Activated T-cell treated with anti-CD3 and anti-CD28 coated beads, Interleukin-2, amount 50 U/mL, for 1 hour (primary cell): ENCODE measurements at places on chromosomes 16 and 17.

GRCh38 chr17:75319904-75320691 lies 30.9 kb upstream of the SLC25A19 start:
- DNase-seq: no peak

GRCh38 chr17:81500047-81500446 lies 12.6 kb downstream of the ACTG1 start:
- DNase-seq: no peak

- DNase-seq: peak; percentile 92
These were observed at the start of gene ALDH3A2 for GRCh38 chr17:19648475-19649273. Gene ALDH3A2, plus strand, starts transcription at chr17:19648751. Its CDS starts 221 bp downstream, at chr17:19648972.

- no peak for DNase-seq
These were observed 115.2 kb upstream of the CNTNAP4 start for GRCh38 chr16:76162046-76162445.

DNA sequence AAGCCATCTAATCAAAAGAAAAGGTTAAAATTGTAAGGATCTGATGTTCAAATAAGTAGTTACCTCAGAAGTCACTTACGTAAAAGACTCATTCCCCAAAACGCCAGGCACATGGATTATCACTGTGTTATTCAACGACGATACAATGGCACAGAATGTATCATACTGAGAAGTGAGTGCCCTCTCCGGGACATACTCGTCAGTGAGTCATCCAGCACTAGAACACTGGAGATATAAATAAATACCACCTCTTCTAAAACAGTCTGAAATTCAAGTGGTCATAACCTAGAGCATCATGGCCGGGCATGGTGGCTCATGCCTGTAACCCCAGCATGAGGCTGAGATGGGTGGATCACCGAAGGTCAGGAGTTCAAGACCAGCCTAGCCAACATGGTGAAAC lies 24.9 kb downstream of the USP31 start:
- no peak for DNase-seq

- DNase-seq: no peak
These were observed 2.5 kb downstream of the CIAPIN1 start for GRCh38 chr16:57444711-57445110.

DNA sequence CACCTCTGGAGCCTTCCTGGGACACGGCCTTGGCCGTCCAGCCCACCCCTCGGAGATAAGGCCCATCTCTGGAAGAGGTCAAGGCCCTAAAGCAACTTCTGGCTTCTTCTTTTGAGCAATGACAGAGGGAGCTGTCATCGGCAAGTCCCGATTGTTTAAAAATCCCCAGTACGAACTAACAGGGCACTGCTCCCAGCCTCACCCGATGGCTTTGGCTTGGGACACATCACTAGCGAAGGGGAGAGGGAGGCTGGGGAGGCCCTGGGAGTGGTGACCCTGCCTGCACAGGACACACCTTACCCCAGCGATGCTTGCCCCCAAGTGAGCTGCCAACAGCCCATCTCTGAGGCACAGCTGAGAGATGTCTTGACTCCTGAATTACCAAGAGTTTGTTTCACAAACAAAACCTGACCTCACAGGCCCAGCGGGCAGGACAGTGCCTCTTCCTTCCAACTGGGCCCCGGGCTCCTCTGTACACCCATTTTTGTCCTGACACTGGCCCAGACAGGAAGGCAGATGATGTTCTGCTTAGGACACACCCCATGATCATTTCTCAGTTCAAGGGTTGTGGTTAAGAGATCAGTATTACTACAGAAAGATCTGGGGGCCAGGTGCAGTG lies 4.8 kb downstream of the SYNGR2 start:
- DNase-seq: peak; percentile 32

DNA sequence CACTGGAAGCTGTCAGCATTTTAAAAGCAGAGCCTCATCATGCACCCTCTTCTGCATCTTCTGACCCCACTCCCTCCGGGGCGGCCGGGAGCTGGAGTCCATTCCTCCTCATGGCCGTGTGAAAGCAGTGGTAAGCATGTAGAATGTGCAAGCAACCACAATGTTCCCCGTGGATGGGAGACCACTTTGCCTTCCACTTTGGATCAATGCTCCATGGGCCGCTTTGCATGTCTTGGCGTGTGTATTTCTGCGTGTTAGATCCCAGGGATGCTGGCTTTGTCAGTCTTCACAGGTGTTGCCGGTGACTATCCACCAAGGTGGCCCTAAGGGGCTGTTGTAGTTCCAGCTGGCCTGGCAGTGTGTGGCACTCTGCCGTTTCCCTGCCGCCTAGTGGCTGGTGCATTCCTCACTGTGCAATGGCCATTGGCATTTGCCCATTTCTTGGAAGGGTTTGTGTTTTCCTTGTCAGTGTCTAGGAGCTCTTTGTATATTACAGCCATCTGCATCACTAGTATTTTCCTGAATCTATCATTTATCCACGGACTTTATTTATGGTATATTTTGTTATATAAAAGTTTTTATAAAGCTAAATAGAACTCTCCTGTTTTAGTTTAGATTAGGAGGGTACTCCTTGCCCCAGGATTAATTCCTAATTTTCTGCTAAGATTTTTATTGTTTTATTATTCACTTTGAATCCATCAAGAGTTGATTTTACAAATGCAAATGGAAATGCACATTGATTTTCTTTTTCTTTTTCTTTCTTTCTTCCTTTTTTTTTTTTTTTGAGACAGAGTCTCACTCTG lies 5.8 kb upstream of the ALDH3A1 start:
- no peak for DNase-seq

DNA sequence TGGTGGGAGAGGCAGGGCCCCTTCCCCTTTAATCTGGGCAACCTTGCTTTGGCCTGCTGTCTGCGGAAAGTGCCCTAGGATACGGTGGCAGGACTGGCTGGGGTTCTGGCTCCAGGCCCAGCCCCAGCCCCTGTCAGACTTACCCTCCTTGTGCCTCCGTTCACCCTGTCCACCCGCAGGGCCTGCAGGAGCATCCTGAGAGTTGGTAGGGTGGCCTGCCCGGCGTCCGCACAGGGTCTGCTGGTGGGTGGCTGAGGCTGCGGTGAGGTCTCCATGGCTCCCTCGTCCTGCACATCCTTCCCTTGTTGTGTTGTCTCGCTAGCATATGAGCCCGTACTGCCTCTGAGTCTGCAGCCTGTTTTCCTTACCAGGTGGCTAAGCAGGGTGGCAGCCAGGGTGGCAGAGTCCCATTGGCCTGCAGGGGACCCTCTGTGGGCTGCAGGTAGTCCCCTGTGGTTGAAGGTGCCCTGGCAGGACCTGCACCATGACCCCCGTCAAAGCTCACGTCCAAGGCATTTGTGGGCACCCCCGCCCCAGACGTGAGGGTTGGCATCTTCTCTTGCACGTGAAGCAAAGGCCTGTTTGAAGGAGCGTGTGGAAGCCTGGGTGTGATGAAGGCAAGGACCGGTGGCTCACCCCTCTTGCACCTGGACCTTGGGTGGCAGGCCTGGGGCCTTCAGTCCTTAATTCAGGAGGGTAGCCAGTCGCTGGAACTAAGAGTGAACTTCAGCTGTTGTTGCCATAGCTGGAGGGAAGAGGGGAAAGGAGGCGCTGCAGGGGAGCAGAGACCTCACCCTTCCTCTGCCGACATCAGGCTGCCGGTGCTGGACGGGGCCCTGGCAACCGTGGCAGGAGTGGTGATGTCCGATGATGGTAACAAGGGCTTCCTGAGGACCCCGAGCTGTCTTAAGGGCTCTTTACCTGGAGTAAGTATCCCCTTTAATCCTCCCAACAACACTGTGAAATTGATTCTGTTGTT lies 293.7 kb downstream of the SEC14L1 start:
- no peak for DNase-seq

GRCh38 chr17:44389281-44389680 lies at the start of gene ITGA2B:
Gene ITGA2B, minus strand, starts transcription at chr17:44389649. Its CDS starts 176 bp downstream, at chr17:44389473.
- no peak for DNase-seq

- DNase-seq: no peak
These were observed 199.5 kb upstream of the PMFBP1 start for GRCh38 chr16:72371307-72372086.

- peak; percentile 83 for DNase-seq
These were observed 959 bp upstream of the ANKRD13B start for GRCh38 chr17:29591737-29592608.

GRCh38 chr16:2331931-2332267 lies 8.6 kb downstream of the ABCA3 start:
- DNase-seq: no peak

DNA sequence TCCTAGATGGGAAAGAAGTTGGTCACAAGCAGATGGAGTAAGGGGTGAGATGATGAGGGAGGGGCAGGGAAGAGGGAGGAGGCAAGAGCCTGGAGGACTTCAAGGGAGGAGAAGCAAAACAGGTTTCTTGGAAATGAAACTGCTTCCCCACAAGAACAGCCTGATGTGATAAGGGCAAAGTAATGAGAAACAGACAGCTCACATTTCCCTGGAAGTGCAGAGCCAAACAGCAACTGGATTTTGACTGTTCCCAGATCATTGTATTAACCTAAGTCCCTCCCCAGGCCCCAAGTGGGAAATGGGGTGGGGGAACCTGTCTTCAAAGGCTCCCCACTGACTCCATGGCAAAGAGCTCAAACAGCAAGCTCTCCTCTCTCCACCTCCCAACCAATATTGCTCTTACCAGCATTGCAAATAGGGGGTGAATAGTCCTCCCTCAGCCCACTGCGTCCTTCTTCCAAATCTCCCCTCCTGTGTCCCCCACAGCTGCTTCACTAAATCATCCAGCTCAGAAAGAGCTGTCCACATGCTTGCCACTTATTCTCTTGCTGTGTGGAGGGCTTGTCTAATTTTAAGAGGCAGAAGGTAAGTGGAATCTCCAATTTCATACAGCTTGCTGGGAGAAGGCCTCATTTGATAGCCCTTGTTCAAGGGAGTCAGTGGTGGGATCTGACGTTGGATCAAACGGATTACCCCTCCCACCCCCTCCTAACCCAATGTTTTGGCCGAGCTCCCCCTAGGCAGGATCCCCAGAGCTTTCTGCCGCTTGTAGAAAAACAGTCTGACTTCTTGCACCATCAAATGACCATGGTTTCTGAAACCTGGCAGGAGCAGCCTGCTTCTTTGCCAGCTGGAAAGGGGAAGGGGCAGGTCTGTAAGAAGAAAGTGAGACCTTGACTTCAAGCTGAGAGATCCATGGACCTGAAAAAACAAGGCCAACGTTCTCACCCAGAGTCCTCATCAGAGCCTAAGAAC lies 56.3 kb upstream of the SMIM36 start:
- no peak for DNase-seq

- no peak for DNase-seq
These were observed 14.7 kb downstream of the NXN start for GRCh38 chr17:964876-965275.

DNA sequence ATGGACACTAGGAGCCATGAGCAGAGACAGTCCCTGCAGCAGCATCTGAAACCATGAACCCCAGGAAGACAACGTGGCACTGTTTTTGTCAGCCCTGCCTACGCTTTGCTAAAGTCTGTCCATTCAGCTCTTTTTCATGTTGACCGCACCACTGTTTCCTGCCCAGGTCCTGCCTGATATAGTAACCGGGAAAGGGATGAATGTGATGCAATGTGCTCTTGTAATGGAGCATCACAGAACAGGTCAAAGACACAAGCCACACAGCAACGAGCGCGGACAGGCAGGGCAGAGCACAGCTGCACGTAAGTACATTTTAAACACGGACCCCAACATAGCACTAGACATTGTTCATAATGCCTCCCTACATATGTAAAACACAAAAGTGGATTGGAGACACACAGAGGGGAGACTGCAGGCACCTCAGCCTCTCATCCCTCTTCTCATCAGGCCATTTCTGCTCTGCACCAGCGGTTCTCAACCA lies 16.9 kb upstream of the TNFRSF13B start:
- DNase-seq: no peak

GRCh38 chr17:9179602-9180001 lies 158.3 kb downstream of the NTN1 start:
- no peak for DNase-seq

GRCh38 chr17:51830451-51830850 lies 328.1 kb downstream of the CA10 start:
- no peak for DNase-seq

DNA sequence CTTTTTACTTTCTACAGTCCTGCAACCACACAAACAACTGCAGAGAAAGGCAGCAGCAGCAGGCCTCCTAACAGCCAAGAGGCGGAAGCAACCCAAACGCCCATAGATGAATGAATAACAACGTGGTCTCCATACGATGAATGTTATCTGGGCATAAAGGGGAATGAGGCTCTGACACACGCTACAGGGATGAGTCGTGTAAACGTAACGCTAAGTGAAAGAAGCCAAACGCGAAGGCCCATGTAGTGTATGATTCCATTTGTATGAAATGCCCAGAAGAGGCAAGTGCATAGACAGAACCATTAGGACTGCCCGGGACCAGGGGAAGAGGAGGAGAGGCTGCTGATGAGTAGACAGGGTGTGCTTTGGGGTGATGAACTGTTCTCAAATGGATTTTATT lies 94.8 kb upstream of the DNAH17 start:
- no peak for DNase-seq

DNA sequence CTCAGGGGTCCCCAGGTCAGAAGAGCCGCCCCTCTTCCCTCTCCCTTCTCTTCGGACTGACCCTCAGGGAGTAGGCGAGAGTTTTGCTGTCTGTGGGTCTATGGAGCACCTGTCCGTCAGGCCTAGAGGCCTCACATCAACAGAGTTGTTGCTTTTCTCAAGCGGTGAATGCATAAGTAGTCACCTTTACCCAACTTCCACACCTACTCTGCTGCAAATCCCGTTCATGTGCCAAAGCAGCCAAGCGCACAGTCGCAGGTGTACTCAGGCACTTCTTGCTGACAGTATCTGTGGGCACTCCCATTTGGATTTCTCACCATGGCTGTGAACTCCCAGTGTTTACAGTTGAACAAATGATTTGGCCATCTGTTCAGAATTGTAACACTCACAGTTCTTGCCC lies 4.0 kb upstream of the FA2H start:
- no peak for DNase-seq

- no peak for DNase-seq
These were observed 9.4 kb downstream of the MLKL start for GRCh38 chr16:74691093-74691855.

DNA sequence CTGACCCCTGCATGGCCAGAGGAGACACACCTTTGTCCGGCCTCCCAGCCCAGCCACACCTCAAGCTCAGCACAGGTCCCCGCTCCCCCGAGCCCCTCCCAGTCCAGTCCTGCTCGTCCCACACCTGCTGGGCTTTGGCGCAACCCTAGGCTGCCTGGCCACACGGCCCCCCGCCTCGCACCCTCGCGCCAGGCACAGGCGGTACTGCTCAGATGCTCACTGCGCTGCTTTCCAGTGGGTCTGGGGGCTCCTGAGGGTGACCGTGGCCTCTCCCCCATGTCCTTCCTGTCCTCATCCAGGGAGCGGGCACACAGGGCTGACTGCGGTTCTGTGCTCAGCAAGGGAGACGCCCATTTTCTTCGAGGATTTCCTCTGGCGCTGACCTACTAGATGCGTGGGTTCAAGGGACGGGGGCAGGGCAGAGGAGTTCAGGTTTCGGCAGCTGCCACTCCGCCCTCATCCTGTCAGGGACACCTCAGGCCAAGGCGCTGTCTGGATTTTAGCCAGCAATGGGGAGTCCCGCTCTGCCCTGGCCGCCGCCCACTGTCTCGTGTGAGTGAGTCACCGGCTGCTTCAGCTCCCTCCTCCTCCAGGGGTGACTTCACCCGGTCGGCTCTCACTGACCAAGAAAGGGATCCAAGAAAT lies 118.0 kb upstream of the ZNF469 start:
- peak; percentile 40 for DNase-seq

GRCh38 chr16:27242868-27243590 lies 25.5 kb downstream of the NSMCE1 start:
- peak; percentile 42 for DNase-seq

GRCh38 chr17:78724999-78725398 lies 57.1 kb downstream of the CYTH1 start:
- DNase-seq: no peak

- no peak for DNase-seq
These were observed 28.2 kb upstream of the CCL1 start for GRCh38 chr17:34391241-34391640.
